ENCODE measurements at places on chromosomes 16 and 17. TPM values are rescaled to one million over a fixed set of nuclear protein-coding genes. Genes with fewer than 3 reads are reported as not detected.

- no peaks in the 10 kb centered on the region for H3K4me1 ChIP-seq
- H3K36me3 ChIP-seq = no peaks in the 10 kb centered on the region
- peaks cover 15% of the 10 kb centered on the region for H3K27me3 ChIP-seq
- no peak for DNase-seq
- H3K4me3 ChIP-seq = no peak overlapping the region
These were observed 109.3 kb downstream of the GSG1L start for GRCh38 chr16:27954191-27954590.

DNA sequence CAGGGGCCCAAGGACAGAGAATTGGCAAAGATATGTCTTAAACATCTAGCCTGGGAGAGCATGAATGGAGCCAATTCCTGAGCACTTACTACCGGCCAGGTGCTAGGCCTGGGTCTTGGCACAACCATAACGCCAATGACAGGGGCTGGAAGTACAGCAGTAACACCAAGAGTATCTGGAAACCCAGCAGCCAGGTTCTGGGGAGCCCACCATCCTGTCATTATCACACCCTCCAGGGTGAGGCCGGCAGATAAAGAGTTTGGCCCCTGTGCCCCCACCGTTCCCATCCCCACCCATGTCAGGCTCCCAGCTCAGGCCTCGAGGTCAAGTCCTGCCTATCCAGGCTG, 508 bp upstream of the TMC8 start:
- DNase-seq = no peak
- no peaks in the 10 kb centered on the region for H3K36me3 ChIP-seq
- peaks cover 17% of the 10 kb centered on the region for H3K4me1 ChIP-seq

DNA sequence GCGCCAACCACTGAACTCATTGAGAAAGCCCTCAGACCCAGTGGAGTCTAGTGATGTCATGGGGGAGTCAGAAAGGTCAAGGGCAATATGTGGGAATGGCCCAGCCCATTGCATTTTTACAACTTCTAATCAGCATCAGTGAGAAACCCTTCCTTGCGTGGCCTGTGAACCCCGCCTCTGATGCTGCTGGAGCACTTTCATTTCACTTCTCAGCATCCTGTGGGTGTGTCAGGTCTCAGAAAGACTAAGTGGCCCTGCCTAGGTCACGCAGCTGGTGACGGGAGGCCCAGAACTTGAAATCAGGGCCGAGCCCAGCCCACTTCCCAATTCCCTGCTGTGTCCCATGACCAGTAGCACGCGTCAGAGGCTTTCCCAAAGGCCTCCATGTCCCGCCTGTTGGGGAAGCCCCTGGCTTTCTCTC, 6.1 kb downstream of the DNAI2 start:
- DNase-seq = no peak
- H3K27me3 ChIP-seq = peaks cover 18% of the 10 kb centered on the region
- H3K27ac ChIP-seq = no peak overlapping the region
- no peaks in the 10 kb centered on the region for H3K36me3 ChIP-seq

The ZNF423 gene
- 72.6 TPM for total RNA-seq
